ENCODE measurements at places on chromosomes 2 and 18.

DNA sequence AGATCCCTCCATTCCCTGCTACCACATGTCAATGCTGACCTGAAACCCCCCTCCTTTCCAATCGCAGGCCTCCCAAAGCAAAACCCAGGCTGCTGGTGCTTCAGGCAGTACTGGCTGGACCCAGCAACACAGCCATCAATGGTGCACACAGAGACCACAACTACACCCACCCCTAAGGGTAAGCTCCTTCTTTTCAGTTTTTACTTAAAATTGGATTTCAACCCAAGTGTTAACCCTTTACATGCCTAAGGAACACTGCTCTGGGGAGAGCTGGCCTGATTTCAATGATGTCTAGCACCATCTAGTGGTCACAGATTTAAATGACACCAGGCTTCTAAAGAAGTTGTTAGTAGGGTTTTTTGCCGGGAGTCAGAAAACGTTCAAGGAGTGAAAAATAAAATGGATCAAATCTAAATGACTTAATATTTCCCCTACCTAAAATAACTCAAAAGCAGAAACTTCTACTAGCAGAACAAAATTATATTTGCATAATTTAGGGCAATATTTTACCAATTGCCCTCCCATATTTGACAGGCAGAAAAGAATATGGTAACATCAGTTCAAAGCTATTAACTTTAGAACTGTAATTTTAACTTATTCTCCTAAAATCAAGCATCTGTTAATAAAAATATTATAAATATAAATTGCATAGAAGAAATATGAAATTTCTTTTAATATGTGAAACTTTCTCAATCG lies 24.6 kb downstream of the FECH start:
- DNase-seq, result no peak

DNA sequence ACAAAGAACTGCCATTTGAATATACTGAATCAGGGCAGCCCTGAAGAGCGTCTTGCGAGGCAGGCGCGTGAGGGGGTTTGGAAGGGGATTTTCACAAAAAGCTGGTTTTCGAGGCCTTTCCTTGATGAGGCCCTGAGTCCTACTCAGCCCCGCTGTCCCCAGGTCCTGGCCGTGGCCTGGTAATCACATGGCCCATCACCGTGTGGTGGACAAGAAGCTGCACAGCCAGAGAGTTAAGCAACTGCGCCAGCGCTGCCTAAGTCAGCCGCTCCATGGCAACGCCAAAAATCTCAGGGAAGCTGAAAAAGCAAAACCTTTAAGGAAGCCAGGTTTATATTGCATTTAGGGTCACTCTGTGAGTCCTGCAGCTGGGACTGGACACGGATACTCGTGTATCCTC lies 341.2 kb upstream of the MYT1L start:
- no peak for DNase-seq

DNA sequence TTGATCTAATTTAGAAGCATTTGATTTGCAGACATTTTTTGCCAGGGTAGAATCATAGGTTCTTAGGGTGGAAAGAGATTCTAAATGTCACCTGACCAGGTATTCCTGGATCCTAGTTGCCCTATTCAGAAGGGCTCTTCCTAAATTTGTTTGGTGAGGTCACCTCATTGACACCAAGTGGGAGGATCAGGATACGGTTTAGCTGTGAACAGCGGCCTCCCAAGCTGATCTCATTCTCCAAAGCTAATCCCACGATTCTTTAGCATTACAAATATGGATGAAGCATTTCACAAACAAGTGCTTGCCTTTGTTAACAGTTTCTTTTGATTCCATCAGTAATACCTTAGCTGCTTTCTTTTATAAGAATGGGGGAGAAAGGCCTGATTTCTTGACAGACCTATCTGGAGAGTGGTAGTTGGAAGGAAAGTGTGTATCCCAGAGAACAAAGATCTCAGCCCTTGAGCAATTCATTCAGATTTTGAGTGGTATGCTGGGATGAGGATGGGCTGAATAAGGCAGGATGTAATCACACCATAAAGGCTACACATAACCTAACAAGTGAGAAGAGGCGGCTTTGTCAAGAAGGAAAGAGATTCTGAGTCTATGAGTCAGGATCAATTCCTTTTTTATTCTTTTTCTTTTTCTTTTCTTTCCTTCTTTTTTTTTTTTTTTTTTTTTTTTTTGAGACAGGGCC lies 16.6 kb downstream of the KCTD1 start:
- DNase-seq, result no peak

DNA sequence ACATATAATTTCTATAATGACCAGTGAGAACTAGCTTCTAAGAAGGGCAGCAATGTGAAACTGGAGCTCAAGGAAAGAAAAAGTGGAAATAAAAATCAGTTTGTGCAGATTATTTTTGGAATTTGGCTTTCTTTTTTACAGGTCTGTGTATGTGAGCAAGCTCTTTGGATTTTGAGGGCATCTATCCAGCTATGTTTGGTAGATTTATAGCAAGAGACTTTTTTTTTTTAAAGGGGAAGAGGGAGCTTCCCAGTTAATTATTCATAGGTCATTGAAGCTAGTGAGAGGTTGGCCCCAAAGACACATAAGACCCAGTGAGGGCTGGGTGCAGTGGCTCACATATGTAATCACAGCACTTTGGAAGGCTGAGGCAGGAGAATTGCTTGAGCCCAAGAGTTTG lies 24.0 kb upstream of the COLEC12 start:
- no peak for DNase-seq

- no peak for DNase-seq
These were observed 477.5 kb upstream of the MEIS1 start for GRCh38 chr2:65957454-65957853.

DNA sequence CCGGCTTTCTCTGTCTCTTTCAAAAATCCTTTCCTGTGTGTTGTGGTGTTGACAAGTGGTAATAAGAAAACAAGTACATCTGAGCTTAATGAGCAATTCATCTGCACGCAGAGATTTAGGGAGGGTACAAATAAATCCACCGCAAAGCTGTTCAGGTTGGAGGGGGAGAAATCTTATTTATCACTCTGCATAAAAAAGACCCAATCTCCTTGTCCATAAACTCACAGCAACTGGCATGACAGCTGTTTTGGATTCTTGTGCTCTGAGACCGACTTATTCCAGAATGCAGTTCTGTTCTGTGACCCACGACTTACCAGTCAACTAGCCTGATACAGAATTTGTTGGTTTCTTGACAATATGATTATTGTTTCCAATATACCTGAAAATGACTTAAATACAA lies 380.1 kb downstream of the SOX11 start:
- no peak for DNase-seq

- DNase-seq, result no peak
These were observed 323.9 kb upstream of the TFPI start for GRCh38 chr2:187878112-187878511.

GRCh38 chr2:240289701-240290431 lies 145.6 kb upstream of the GPC1 start:
- no peak for DNase-seq

- no peak for DNase-seq
These were observed 108.7 kb downstream of the UXS1 start for GRCh38 chr2:106085181-106085940.

- DNase-seq, result no peak
These were observed 19.6 kb upstream of the KIF3C start for GRCh38 chr2:26001743-26002351.

DNA sequence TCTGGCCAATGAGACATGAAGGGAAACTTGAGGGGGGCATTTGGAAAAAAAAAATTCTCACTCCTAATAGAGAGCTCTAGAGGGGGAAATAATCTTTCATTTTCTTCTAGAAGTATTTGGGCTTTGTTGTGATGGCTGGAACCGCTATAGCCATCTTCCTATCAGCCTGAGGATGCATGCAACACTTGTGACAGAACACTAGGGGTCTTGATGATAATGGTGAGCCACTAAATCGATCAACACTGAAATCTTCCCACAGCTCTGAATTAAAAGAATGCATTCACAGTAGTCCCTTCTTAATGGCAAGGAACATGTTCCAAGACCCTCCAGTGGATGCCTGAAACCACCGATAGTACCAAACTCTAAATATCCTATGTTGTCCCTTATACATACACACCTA lies 325.3 kb downstream of the LNPK start:
- DNase-seq, result no peak

DNA sequence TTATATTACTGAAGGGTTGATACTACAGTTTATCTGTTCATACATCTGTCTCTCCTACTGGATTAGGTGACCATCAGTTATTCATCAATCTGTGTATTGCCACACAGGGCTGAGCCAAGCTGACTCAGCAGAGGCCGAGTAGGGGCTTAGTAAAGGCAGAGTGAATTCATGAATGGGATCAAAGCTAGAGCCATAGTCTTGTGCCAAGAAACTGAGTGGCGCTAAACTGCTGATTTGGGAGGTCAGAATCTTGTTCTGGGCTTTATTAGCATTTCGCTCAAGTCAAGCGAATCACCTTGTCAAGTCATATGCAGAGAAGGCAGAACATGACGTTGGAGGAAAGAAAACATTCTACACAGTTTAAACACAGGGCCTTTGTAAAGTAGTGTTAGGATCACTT lies 34.1 kb downstream of the SOCS6 start:
- DNase-seq, result no peak

DNA sequence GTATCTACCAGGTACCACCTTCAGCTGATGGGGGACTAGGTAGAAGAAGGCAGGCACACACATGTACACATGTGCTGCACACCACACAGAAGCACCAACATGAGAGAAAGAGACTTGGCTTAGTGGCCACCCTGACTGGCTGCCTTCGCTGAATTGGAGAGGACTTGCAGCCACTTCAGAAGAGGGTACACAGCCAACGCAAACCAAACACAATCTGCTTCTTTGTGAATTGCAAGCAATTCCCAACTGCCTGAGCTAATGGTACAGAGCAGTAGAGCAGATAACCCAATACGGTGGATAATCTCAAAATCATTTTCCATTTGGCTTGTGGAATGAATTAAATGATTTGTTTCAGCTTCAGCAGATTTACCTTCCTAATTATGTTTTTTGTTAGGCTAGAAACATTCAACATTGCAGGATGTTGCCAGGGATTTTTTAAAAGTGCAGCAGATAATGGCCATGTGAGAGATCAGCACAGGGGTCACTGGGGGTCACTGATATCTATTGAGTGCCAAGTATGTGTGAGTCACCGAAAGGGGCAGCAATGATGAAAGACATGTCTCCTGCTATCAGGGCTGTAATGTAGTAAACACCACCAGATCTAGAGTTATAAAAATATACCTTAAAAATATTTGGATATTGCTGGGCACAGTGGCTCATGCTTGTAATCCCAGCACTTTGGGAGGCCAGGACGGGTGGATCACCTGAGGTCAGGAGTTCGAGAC lies 652.6 kb downstream of the BCL11A start:
- DNase-seq, result no peak

DNA sequence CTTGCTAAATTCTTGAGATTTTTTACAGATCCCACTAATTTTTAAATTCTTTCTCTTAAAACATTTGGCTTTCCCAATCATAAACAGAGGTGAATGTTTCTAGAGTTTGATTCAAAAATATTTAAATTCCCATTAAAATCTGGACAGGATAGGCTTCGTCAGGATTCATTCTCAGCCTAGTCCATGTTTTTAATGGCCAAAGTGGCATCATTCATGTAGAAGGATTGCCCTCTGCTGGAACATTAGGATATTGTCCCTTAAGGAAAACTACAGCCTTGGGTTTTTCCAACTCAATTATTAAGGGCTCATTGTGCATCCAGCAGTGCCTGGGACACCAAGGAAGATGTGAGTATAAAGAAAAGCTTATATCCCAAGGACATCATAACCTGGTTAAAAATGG lies 71.7 kb downstream of the TPGS2 start:
- DNase-seq, result peak; percentile 21

- no peak for DNase-seq
These were observed 455.1 kb downstream of the PLCL1 start for GRCh38 chr2:198259496-198259895.

DNA sequence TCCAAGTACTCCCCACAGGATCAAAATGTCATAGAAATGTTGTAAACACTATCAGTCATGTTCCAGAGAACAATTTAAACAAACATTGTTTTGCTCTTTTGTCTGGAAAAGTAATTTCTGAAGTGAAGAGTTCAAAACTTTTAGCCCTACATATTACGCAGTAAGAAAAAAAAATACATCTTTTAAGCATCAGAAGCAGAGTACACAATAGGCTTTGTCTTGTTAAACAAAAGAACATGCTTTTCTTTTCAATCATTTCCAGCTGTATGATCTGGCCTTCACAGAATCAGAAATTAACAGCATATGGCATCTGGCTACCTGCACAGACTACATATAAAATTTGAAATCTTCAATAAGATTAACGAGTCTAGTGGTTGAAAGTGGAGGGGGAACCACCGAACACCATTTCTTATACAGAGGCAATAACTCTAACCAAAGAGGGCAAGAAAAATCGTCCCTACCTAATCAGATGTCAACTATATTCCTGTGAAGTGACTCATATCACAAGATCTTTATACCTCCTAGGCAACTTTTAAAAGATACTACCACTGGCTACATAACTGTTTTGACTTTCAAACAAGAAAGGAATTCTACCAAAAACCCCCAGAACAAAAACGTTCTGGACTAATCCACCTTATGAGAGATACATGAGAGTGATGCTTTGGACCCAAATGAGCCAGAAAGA lies 149.3 kb downstream of the EXOC6B start:
- no peak for DNase-seq

DNA sequence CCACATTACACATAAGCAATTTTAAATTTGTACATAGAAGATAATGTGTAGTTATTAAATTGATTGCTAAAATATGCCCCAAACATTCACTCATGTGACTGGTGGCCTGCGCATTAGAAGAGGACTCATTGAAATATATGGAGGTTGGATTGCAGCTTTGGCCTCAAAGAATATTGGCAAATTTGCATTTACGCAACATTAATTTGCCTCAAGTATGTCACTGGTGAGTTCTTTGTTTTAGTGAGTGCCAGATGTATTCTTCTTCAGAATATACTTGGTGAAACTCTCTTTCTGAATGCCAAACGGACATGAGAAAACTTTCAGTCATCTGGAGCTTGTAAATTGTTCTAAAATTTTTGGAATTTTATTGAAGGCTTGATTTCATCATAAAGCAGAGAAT lies 5.9 kb upstream of the EFEMP1 start:
- no peak for DNase-seq

GRCh38 chr2:41222593-41222992 lies 770.7 kb upstream of the SLC8A1 start:
- no peak for DNase-seq

GRCh38 chr18:41870817-41871216 lies 84.2 kb upstream of the PIK3C3 start:
- no peak for DNase-seq

- DNase-seq, result no peak
These were observed 901.7 kb upstream of the LRRTM1 start for GRCh38 chr2:81206216-81206615.

DNA sequence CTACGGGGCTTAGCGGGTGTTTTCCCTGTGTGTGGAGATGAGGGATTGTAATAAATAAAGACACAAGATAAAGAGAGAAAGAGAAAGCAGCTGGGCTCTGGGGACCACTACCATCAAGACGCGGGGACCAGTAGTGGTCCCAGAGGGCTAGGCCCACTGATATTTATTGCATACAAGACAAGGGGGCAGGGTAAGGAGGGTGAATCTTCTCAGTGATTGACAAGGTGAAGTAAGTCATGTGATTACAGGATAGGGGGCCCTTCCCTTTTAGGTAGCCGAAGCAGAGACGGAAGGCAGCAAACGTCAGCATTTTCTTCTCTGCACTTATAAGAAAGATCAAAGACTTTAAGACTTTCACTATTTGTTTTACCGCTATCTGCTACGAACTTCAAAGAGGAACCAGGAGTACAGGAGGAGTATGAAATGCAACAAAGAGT lies 4.5 kb upstream of the GAL3ST2 start:
- DNase-seq, result no peak

All from smooth muscle cell of the brain vasculature (primary cell).